ENCODE measurements at places on chromosomes 4 and X.

GRCh38 chrX:13491061-13491460 lies 78.3 kb upstream of the EGFL6 start:
- DNase-seq = no peak

DNA sequence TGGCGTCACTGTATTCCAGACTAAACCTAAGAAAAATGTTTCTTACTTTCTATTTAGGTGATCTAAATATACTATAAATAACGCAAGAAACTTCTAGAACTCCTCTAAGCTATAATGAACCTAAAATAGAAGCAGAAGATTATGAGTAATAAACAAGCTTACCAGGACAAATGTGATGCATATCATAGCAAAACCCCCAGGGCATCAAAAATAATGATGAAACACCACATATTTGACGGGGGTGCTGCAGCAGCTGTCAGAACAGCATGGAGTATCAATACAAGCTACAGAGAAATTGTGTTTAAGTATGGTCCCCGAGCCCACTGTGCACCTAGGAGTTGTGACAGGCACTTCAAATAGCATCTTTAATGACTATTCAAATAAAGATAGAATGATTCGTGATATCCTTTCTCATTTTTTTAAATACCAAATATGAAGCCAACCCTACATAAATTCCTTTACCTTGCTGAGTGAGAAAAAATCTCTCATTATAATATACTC lies 337.3 kb downstream of the CENPC start:
- no peak for DNase-seq

GRCh38 chr4:153479101-153479500 lies 12.9 kb downstream of the TMEM131L start:
- peak; percentile 46 for DNase-seq

DNA sequence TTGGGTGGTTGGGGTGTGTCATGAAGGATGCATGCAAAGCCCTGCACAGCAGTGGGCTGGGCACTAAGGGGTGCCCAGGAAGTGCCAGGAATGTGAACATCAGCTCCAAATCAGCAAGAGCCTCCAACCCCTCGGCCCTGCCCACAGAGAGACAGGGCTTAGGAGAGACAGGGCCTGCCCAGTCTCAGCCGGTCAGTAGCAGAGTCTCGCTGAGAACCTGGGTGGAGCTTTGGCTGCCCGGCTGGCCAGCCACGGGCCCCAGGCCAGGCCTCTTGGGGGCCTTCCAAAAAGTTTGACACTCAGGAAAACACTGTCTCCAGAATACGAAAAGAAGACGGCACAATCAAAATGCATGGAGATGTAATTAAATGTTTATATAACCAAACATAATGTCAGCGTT lies 4.3 kb upstream of the MXD4 start:
- DNase-seq = peak; percentile 80

DNA sequence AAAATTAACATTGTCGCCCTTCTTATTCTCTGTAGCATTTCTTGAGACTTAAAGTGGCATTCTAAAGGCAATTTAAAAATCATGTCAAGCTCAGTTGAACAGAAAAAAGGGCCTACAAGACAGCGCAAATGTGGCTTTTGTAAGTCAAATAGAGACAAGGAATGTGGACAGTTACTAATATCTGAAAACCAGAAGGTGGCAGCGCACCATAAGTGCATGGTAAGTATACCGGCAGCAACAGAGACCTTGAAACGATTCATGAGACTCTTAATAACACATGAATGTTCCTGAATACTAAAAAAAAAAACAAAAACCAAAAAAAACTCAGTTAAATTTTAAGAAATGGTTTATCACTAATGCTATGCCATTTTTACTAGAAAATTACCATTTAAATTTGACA lies 82.4 kb upstream of the HPRT1 start:
- DNase-seq = no peak

DNA sequence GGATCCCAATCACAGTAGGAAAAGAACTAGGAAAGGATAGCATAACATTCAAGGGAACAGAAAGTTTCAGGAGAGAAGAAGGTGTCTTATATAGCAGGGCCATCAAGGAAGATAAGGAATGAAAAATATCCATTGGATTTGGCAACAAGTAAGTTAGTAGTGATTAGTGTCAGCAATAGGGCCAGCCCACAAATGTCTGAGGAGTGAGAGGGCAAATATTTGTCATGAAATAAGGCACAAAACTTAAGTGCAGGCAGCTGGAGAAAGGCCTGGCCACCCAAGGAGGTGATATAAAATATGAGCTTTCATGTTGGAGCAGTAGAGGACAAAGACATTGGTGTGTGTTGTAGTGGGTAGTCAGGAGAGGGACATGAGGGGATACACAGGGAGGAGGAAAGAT lies 132.1 kb downstream of the COL4A6 start:
- DNase-seq = no peak

DNA sequence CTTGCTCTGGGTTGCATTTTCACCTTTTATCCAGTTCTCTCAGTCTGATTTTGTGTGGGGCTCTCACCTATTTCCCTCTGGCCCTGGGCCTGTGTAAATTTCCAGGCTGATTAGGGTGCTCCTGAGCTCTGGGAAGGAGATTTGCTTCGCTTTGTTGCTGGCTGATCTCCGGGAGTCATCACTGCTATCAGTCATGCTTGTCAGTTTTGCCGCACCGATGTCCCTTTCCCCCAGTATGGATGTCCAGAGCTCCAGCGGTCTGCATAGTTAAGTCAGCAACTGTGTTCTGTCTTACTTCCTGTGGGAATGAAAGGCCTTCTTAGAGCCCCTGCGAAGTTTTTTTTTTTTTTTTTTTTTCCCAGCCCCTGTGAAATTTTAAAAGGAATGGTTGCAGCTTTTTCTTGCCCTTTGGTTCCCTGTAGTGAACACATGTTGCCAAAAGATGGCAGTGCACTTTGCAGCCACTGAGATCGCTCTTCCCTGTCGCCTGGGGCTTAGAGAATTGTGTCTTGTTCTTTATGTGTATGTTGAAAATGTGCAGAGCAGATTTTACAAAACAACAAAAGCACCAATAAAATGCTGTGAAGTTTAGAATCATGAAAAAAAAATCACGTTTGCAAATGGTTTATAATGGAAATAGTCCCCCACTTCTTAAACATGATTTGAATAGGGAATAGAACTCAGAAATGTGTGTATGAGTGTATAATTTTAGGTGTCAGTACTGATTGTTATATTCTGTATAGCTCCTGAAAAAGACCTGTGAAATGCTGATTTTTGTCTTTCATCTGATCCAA lies 109.1 kb upstream of the SLC4A4 start:
- DNase-seq = peak; percentile 47

DNA sequence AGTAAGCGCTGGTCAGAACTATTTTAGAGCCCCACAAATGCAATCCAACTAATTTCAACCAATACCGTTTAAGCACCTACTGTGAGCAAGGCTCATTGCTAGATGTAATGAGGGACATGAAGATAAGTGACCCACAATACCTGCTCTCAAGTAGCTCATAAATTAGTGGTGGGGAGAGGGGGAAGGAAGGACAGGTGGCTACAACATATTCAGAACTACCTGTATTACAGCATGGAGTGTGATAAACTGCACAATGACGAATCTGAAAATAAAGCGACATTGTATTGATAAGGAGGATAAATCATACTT lies 311.6 kb upstream of the DIAPH2 start:
- DNase-seq = no peak

DNA sequence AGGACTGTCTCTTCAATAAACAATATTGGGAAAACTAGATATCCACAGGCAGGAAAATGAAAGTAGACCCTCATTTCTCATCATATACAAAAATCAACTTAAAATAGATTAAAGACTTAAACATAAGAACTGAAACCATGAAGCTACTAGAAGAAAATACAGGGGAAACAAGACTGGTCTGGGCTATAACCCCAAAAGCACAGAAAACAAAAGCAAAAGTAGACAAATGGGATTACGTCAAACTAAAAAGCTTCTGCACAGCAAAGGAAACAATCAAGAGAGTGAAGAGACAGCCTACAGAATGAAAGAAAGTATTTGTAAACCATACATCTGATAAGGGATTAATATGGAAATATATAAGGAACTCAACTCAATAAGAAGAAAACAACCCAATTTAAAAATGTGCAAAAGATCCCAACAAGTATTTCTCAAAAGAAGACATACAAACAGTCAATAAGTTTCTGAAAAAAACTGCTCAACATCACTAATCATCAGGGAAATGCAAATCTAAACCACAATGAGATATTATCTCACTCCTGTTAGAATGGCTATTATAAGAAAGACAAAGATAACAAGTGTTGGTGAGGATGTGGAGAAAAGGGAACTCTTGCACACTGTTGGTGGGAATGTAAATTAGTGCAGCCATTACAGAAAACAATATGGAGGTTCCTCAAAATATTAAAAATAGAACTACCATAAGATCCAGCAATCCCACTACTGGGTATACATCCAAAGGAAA lies 325.3 kb upstream of the RASGEF1B start:
- DNase-seq = no peak

GRCh38 chr4:127311371-127311770 lies 321.4 kb upstream of the INTU start:
- DNase-seq = no peak

GRCh38 chr4:99790796-99791617 lies 25.6 kb upstream of the DAPP1 start:
- no peak for DNase-seq

GRCh38 chr4:88908003-88908402 lies 149.0 kb downstream of the FAM13A start:
- no peak for DNase-seq

DNA sequence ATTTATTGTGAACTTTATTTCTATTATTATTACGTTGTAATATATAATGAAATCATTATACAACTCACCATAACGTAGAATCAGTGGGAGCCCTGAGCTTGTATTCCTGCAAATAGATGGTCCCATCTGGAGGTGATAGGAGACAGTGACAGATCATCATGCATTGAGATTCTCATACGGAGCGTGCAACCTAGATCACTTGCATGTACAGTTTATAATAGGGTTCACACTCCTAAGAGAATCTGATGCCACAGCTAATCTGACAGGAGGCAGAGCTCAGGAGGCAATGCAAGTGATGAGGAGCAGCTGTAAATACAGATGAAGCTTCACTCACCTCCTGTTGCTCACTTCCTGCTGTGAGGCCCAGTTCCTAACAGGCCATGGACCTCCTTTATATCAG lies 2170.2 kb downstream of the PCDH7 start:
- DNase-seq = no peak

GRCh38 chrX:118181030-118181429 lies 64.4 kb upstream of the KLHL13 start:
- DNase-seq = no peak

- DNase-seq = peak; percentile 71
Observed at GRCh38 chrX:24242649-24243175, 71.2 kb downstream of the SUPT20HL2 start.

DNA sequence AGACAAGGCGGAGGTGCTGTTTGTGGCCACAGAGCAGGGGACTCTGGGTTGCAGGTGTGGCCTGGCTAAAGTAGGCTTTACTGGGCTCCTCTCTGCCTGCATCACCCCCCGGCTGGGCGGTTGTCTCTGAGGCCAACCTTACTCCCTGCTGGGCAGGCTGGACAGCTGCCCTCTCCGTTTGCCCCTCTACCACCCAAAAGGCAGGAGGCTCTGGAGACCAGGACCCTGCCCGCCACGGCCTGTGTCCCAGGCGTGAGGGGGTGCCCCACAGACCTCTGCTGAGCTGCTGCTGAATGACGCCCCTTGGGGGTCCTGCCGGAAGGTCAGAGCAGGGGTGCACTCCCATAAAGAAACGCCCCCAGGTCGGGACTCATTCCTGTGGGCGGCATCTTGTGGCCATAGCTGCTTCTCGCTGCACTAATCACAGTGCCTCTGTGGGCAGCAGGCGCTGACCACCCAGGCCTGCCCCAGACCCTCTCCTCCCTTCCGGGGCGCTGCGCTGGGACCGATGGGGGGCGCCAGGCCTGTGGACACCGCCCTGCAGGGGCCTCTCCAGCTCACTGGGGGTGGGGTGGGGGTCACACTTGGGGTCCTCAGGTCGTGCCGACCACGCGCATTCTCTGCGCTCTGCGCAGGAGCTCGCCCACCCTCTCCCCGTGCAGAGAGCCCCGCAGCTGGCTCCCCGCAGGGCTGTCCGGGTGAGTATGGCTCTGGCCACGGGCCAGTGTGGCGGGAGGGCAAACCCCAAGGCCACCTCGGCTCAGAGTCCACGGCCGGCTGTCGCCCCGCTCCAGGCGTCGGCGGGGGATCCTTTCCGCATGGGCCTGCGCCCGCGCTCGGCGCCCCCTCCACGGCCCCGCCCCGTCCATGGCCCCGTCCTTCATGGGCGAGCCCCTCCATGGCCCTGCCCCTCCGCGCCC lies 920 bp downstream of the HTT-AS start:
- DNase-seq = no peak

GRCh38 chr4:182280436-182281111 lies 37.4 kb downstream of the TENM3 start:
- no peak for DNase-seq

DNA sequence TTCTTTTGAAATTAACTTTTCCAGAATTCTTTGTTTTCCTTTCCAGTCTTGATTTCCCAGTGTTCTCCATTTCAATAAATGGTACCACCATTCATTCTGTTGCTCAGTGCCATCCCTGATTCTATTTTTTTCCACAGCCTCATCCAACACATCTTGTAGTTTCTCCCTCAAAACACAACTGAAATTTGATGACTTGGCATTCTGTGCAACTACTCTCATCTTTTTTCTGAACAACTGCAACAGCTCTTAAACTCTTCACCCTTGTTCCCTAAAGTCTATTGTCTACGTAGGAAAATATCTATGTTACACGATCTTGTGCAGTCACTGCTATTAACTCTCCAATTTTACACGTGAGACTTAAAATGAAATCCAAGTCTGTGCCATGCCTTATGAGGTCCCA lies 40.5 kb downstream of the MAP9 start:
- no peak for DNase-seq

- DNase-seq = no peak
Observed at GRCh38 chr4:152727784-152728183, 48.0 kb upstream of the TMEM154 start.

DNA sequence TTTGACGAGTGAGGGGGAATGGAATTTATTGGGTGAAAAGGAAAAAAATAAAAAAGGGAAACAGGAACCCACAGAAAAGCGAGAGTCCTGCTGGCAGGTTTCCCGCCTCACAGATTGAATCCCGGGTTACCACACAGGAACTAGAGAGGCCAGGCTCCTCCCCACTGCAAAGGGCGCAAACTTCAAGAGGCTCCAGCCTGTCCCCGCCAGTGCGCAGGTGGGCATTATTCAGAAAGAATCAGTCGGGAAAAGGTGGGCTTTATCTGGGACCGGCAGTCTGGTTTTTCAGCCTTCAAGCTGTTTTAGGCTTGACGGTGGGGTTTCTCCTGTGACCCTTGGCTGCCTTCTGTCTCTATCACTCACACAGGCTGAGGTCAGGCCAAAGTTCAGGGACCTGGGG lies 1496.8 kb downstream of the RPA4 start:
- DNase-seq = no peak

GRCh38 chrX:54776987-54777672 lies 20.9 kb downstream of the ITIH6 start:
- DNase-seq = no peak

DNA sequence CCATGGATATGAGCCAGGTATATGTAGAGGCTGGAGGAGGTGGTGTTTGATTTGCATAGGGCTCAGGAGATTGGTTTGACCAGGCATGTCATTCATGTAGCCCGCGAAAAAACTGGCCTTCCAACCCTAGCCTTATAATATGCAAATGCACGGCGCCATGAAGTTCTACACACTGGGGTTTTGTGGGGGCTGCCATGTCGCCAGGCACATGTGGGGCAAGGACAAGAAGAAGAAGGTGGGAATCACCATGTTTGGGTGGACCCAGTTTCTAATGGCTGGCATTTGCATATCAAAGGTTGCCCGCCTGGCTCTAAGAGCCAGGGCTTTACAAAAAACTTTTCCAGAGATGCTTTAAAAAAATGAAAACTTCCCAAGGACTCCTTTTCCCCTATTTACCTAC lies 1251.0 kb downstream of the PCDH18 start:
- no peak for DNase-seq

GRCh38 chr4:75714011-75714410 lies 10.4 kb upstream of the USO1 start:
- DNase-seq = no peak
